ENCODE measurements at places on chromosomes 6 and 20.

GRCh38 chr20:18057101-18057993 is at the start of gene OVOL2:
Gene OVOL2, minus strand, starts transcription at chr20:18057916. Its CDS starts 282 bp downstream, at chr20:18057634.
- no peak for DNase-seq

GRCh38 chr20:24056491-24056890 is 67.9 kb upstream of the GGTLC1 start:
- no peak for DNase-seq

DNA sequence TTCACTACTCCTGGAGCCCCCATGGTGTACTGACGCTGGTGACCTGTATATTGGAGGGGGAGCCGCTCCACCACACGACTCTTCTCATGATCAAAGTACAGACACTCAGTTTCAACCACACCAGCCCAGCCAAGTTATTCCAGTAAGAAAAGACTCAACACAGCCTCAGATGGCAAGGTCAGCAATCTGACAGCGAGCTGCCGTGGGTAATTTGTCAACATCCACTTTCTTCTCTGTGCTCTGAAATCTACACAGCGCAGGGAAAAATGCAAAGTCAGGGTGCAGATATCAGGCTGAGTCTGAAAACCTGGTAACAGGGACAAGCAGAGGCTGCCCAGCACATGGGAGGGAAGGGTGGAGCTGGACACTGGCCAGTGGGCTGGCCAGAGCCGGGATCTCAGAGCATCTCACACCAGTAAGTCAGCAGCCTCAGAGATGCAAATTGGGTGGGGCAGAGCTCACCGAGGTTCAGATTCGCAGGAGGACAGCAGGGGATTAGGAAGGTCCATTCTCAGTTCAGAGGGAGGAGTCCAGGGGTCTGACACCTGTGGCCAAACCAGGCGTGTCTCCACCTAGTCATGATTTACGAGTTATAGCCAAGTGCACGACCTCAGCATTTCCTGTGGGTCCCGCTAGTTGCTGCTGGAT is 44.5 kb upstream of the RPS6KA2 start:
- DNase-seq, result no peak

GRCh38 chr6:167840526-167841179 is 13.9 kb downstream of the AFDN start:
- DNase-seq, result no peak

- no peak for DNase-seq
These were observed 133.7 kb upstream of the RIN2 start for GRCh38 chr20:19624221-19624965.

DNA sequence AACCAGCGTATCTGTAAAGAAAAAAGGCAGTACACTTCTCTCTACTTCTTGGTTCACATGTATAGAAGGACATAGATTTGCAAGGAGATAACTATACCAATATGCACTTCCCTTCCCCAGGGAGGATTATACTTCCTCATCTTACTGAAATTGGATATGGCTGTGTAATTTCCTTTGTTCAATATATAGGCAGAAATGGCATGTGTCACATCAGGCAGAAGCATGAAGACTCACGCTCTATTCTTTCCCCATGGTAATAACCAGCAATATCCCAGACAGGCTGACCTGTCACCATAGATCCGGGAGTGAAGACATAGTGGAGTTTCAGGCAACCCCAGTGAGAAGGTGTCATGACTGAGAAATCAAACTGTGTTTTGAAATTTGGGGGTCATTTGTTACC is 518.3 kb downstream of the KIF16B start:
- no peak for DNase-seq

DNA sequence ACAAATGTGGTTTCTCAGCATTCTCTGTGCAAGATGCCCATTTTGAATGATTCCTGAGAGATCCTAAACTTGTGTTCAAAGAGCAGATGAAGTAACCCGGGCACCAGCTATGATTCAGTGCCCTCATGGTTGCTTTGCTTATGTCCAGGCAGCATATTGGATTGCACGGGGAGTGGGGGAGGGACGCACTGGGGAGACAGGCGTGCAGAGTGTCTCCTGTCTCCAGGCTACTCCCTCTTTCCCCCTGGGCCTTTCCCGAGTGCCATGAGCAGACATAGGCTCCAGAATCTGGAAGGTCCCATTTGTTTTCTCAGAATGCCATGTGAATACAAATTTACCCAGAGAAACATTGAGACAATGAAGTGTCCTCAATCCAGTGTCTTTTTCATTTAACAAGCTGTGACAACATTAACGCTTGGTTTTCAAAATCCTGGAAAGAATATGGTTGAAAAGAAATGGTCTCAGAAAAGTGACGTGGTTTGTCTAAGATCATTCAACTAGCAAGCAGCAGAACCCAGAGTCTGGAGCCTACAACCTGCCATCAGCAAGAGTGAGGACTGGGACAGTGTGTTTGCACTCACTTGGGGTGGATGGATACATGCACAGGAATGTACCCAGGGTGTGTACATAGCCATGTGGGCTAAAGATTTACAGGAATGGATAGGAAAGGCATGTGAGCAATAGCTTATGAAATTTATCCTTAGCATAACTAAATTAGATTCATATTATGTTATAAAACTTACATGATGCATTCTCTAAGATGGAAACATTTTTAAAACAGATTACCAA is 4.2 kb downstream of the SYNDIG1 start:
- DNase-seq, result no peak

- DNase-seq, result no peak
These were observed 17.0 kb upstream of the PXDC1 start for GRCh38 chr6:3768502-3768901.

GRCh38 chr6:110399219-110400071 is 15.9 kb downstream of the DDO start:
- DNase-seq, result no peak

GRCh38 chr6:105553171-105553570 is 150.3 kb upstream of the PREP start:
- DNase-seq, result no peak

GRCh38 chr20:55253781-55254180 is 751.5 kb downstream of the CBLN4 start:
- DNase-seq, result no peak

DNA sequence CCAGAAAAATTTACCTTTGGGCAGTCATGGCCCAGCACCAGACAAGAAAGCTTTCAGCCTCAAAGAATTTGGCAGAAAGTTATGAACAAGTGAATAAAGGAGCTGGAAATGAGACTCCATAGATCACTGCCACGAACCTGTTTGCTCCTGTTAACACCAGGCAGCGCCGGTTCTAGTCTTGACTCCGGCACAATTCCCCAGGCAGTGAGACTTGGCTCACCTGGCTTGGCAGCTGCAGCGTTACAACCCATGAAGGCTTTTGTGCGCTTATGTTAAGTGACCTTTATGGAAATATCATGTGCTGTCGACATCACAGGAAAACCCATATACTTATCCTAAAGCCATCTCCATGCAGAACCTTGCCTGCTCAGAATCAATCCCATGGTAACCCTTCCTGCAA is 22.2 kb upstream of the FOXC1 start:
- no peak for DNase-seq

DNA sequence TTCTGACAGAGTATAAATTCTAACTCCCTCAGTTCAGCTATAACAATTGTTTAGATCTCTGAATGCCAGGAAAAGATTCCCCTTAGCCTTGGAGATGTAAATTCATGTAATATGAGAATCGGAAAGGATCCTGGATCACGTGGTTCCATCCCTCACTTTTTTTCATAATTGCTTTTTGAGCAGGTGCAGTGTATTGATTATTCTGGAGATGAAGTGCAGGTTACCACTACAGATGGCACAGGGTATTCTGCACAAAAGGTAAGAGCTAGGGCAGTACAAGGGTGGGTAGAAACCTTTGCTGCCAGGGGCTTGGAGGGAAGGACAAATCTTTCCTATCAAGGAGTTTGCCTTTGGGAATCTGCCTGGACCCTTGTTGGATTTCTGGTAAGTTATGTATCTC is 52.7 kb downstream of the KDM1B start:
- DNase-seq, result no peak

DNA sequence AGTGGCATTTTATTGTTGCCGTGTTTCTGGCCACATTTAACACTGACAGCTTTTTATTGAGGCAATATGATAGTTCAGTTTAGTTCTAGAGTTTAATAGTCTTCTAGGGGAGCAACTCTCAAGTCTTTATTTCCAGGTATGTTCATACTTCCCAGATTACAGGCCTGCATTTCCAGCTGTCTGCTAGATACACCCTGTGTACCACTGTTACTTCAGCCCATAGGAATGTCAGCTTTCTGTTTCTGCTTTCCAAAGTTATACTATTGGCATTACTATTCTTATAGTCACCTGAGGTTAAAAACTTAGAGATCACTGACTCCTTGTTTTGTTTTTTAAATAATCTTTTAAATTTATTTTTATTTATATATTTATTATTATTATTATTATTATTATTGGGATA is 7.6 kb downstream of the ZNF451 start:
- DNase-seq, result no peak

- DNase-seq, result no peak
These were observed 39.6 kb upstream of the AFDN start for GRCh38 chr6:167786853-167787675.

- DNase-seq, result no peak
These were observed 18.1 kb downstream of the MYLK4 start for GRCh38 chr6:2732503-2733089.

DNA sequence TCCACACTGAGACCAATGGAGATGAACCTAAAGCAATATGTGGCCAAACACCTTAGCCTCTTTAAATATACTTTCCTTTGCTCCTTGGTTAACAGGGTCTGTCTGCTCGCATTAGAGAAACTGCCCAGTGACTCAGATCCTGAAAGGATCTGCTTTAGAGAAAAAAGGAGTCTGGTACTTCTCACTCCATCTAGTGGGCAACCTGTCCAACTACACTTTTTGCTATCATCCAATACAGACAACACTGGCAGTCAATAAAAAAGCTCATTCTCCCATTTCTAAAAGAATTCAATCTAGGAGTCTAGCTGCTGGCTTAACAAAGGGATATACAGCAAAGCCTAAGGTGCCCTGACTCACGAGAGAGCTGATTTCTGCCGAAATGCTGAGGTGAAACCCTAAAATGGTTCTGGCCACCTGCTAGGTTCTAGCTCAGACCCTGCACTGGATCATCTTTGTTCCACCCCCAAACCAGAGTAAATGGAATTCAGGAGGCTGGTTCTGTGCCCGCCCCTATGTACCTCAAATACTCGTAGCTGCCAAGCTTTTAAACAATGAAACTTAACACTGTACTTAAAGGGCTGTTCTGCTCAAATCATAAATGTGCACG is 11.5 kb downstream of the GNL1 start:
- DNase-seq, result no peak

DNA sequence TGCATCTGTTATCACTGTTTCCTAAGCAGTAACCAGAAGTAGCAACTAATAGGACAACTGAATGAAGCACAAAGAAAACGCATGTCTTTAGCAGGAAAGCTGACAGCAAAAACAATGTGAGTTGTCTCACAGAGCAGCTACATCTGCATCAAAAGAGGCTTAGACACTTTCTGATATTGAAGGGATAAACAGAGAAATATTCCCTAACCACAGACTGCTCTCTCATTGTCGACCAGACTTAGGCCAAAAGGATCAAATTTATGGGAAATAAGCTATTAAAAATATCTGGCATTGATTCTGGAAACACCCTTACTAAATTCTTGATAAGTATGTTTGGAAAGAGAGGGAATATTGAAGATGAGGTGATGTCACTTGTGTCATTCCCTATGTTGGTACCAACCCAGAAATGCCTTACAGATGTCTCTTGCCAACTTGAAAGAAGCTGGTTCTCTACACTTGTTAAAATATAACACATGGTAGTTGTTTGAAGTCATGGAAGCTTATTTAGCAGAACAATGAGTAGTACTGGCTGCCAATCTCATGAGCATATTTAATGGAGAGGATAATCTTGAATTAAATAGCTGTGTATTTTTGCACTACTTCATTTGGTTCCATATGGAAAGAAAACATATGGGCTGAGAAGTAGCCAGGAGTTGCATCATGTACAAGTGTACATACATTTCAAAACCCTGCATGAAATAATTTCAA is 929.3 kb upstream of the MAN1A1 start:
- DNase-seq, result no peak

- no peak for DNase-seq
These were observed 205.6 kb upstream of the RIN2 start for GRCh38 chr20:19552221-19553180.

DNA sequence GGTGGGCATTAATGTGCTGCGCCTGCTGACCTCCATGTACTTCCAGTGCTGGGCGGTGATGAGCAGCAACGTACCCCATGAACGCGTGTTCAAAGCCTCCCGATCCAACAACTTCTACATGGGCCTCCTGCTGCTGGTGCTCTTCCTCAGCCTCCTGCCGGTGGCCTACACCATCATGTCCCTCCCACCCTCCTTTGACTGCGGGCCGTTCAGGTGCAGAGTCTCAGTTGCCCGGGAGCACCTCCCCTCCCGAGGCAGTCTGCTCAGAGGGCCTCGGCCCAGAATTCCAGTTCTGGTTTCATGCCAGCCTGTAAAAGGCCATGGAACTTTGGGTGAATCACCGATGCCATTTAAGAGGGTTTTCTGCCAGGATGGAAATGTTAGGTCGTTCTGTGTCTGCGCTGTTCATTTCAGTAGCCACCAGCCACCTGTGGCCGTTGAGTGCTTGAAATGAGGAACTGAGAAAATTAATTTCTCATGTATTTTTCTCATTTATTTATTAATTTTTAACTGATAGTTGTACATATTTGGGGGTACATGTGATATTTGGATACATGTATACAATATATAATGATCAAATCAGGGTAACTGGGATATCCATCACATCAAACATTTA is 35.2 kb upstream of the NOP56 start:
- no peak for DNase-seq
